Esophagus mucosa (tissue), 1 donor: ENCODE measurements at places on chromosomes 2 and 18.

- ATAC-seq, result peak; percentile 99
These were observed at the start of gene MTHFD2 for GRCh38 chr2:74198461-74199274. Gene MTHFD2, plus strand, starts transcription at chr2:74198615. Its CDS starts 27 bp downstream, at chr2:74198642.

- no peak for ATAC-seq
These were observed 90.3 kb downstream of the DHRS9 start for GRCh38 chr2:169159686-169160085.

DNA sequence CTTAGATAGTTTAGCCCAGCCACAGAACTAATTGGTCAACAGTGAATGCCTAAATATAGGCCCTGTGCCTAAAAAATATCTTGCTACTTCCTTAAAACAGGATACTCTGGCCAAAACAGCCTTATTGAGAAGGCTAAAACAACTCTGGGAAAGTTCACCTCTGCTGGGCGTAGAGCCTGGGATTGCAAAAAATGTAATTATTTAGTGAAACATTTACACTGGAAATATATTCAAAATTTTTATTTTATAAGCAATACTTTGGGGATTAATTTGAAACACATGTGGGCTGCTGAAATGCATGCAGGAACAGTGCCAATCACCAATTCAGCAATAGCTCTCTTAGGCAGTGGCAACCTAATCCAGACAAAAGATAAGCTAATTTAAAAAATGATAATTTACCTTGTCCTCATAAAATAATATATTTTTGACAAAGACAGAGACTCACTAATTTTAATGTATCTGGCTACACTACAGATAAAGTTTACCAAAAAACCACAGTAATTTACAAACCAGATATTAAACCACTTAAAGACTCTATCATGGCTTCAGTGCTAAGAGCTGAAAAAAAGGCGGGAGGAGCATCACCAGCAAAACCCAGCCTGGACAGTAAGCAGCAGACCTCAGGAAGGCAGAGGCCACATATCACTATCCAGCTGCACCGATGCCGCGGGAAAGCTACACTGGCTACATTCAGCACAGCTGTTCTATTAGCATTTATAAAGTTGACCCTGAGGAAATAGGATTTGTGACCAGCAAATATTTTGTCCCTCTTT lies 18.5 kb downstream of the TRAK2 start:
- ATAC-seq, result no peak

DNA sequence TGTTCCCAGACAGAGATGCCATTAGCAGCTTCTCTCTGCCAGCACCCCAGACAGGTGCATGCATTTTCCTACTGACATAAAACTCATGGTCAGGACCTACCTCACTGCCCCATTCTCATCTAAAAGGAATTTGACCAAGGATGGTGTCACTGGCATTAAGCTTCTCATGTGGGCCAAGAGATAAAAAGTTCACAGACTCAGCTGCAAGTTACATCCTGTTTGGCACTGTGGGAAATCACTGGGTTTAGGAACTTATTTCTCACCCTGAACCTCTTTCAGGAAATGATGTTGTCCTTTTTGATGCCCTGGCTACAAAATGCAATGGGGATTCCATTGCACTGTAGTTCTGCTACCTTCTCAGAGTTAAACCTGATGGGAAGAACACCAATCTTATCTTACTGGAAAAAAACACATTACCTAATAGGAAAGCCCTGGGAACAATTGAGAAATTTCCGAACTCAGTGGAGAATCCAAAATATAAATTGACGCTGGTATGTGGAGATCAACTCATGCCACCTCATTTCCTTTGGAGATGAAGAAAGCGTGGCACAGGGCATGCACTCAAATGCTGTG lies 252.1 kb upstream of the COPS8 start:
- peak; percentile 72 for ATAC-seq

DNA sequence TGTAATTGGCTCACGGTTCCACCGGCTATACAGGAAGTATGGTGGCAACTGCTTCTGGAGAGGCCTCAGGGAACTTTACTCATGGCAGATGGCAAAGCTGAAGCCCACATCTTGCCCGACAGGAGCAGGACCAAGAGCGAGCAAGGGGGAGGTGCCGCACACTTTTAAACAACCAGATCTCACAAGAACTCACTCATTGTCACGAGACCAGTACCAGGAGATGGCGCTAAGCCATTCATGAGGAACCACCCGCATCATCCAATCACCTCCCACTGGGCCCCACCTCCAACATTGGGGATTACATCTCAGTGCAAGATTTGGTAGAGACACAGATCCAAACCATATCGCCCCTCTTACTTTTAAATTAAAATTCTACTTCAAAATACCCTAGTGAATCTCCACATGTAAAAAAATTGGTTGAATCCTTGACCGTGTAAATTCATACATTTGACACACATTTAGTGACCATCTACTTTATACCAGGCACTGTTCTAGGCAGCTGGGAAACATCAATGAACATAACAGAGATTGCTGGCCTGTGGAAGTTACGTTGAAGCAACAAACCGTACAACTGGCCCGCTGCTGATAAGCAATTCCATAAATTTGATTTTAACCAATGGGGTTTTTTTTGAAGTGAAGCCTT lies 87.6 kb downstream of the ALPK2 start:
- peak; percentile 35 for ATAC-seq

DNA sequence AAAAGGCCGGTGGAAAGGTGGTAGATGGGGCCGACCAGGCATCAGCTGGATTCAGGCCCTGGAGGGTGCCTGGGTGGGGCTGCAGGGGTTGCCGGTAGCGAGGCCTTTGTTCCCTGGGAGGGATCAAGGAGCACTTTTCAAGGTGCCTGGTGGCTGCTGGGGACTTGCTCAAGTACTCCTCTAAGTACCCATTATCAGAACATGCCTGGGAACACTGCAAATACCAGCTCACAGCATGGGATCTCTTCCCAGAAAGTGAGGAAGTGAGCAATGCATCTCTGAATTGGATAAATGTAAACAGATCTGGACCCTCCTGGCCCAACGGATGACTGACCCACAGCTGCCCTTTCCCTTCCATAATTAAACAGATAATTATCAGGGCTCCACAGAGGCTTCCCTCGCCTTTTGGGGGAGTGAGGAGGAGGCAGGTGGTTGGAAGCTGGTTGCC lies 210.5 kb downstream of the SH3RF3 start:
- ATAC-seq, result no peak

DNA sequence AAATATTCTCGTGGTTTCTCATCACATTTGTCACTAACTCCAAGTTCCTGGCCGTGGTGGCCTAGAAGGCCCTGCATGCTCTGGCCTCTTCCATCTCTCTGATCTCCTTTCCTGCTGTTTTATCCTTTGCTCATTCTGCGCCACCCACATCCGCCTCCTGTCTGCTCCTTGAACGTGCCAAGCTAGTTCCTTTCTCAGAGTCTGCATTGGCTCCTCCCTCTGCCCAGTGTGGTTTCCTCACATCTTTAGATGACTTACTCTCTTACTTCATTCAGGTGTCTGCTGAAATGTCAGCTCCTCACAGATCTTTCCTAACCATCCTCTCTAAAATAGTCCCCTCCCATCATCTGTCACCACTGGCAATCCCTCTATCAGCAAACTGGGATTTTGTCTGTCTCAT lies 158.6 kb upstream of the RBMS1 start:
- ATAC-seq, result peak; percentile 77

DNA sequence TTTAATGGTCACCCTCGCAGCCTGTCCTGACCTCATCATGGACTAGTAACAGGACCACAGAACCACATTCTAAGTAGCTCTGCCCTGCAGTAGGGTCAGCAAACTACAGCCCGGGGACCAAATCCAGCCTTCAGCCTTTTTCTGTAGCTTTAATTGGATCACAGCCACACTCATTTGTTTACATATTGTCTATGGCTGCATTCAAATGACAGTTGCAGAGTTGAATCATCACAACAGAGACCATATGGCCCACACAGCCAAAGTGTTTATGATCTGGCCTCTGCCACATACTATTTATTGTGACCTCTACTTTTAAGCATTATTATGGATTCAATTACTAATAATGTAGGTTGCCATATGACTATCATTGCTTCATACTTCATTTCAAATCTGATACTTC lies 47.7 kb downstream of the MAP3K19 start:
- ATAC-seq, result no peak

DNA sequence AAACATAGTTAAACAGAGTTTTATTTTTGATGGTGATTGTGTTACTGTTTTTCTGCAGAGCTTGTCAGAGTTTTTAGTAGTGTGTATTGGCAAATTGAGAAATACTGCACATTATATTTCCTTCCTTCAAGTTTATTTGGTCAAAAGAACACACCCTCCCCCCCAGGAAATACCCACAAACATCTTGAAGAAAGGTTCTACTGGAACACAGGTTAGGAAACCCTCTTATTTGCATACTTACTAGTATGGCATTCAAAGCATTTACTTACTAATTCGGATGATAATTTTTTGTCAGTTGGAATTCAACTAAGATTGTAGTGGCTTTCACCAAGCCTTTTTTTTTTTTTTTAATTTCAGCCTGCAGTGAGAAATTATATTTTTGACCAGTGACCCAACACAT lies 9.1 kb downstream of the CAB39 start:
- ATAC-seq, result no peak

DNA sequence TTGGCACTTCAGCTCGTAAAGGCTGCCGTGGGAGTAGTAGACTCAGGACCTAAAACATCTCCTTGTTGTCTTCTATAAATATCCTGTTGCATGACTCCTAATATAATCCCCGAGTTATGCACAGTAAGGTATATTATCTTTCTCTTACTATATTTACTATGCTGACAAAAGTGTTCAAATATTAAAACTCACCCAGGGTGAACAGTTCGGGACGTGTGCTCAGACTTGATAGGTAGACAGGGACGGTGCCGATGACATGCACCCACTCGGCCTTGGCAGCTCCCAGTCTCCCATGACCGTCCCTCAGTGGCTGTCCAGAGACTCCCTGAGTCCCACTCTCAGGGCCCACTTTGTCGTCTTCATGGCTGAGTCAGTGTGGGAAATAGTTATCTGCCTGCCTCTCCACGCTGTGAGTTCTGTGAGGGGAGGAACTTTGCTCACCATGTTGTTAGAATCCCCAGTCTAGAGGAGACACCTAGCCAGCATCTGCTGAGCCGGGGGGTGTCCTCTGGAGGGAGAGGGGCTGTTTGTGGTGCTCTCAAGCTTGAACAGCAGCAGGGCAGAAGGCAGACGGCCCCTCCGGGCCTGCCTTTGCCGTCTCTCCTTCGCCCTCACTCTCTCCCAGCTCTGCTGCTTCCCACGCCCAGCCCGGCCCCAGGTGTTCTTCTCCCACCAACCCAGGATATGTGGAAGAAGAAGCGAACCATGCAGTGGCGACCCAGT lies 75.0 kb downstream of the DGKD start:
- ATAC-seq, result no peak

- no peak for ATAC-seq
These were observed 98.3 kb downstream of the NAB1 start for GRCh38 chr2:190746971-190747761.

- ATAC-seq, result peak; percentile 55
These were observed 111.5 kb upstream of the SH3BP4 start for GRCh38 chr2:234840336-234840735.

- ATAC-seq, result no peak
These were observed 993 bp downstream of the COX7A2L start for GRCh38 chr2:42359965-42360483.

- no peak for ATAC-seq
These were observed 138.6 kb upstream of the EPHA4 start for GRCh38 chr2:221710744-221711143.

- ATAC-seq, result no peak
These were observed 266.3 kb upstream of the LINC00305 start for GRCh38 chr18:64415218-64415617.
